ENCODE measurements at places on chromosomes 13 and 19.
A peak's percentile ranks its signal among the peaks of the same experiment; 100 is the strongest.

DNA sequence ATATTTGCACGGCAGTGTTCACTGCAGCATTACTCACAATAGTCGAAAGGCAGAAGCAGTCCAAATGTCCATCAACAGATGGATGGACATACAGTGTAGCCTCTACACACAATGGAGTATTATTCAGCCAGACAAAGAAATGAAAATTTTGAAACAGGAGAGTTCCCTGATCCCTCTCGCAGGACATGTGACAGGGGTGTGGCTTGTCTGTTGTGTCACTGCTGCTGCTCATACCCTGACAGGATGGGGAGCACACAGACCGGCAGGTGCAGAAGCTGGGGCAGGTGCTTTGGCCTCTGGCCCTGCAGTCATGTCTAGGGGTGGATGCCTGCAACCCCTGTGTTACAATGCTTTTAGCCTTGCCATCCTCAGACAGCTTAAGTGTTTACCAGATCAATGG lies 204.3 kb downstream of the EFNB2 start:
- no peak for DNase-seq

GRCh38 chr19:52961981-52962380 lies 700 bp downstream of the ZNF816 start:
- DNase-seq = no peak

GRCh38 chr13:61913183-61913582 lies 497.5 kb upstream of the PCDH20 start:
- no peak for DNase-seq

GRCh38 chr13:36736119-36736726 lies 62.4 kb downstream of the SERTM1 start:
- DNase-seq = peak; percentile 31

Data from AG09309 (cell line).